Hematopoietic multipotent progenitor cell treated with erythropoietin and hydrocortisone succinate and interleukin-3 and kit ligand, for 6 days (in vitro differentiated cells): ENCODE measurements at places on chromosomes 5 and 9.

DNA sequence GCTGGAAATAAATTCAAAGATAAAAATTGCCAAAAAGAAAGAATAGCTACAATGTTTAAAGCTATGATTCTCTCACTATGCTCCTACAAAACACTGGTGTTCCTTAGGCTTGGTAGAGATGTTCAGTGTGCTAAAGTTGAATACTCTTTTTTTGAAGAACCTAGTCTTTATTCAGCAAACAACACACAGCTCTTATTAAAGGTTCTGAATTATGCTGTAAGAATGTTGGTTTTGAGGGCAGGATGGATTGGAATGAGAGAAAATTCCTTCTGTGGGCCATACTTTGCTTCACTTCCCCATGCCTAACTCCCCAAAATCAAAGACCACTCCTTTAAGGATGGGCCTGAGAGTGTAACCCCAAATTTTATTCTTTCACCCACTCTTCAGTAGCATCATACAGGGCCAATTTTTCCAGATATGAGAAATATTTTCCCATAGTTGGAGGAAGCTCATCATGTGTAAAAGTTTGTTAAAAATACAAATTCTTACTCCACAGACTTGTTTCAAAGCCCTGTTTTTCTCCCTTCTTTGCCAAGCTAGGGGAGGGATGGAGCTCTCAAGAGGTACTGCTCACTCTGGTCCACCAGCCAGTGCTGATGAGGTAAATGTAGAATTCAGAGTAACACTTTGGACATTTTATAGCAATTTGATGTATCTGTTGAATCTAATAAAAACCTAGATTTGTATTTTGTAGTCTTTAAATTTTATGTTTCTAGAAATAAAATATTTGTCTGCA, 99.3 kb downstream of the GDNF start:
- DNase-seq = no peak

DNA sequence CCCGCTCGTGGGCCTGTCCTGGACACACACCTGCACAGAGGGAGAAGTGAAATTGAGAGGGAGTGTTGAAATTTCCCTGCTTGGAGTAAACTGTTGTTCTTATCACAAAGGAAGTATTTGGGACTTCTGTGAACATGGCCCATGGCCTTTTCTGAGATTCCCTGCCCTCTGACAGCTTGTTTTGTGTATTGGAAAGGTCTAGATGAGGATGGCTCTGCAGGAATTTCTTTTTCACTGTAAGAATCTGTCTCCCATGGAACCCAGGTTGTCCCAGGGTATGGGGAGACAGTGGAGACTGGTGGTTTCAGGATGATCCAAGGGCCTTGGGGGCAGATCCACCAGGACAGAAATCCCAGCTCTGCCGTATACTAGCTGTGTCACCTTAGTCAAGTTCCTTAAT, 121.8 kb downstream of the ARHGAP26 start:
- no peak for DNase-seq

- no peak for DNase-seq
Observed at GRCh38 chr9:104831681-104832080, 67.8 kb downstream of the NIPSNAP3B start.

- DNase-seq = no peak
Observed at GRCh38 chr9:124500796-124501611, 6.2 kb downstream of the NR5A1 start.

DNA sequence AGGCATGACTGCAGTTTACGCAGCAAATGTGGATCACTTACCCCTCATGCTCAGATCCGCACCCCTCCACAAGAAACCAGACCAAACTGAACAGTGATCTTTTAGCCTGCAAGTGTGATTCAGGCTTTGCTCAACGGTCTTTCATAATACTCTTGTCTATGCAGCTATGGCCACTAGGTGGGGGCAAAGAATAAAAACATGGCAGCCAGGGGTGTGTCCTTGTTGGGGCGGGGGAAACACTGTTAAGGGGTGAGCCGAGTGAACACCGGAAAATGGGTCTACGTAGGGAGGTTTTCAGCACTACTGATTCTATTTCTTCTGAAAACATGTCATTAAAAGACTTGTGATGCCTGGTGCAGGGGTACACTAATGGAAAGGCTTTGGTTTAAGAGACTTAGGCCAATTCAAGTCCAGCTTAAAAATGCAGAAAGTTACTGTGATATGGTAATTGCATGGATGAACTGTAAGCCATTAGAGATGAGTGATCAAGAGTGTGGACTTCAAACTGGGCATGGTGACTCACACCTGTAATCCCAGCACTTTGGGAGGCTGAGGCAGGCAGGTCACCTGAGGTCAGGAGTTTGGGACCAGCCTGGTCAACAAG, 49.9 kb upstream of the GPR151 start:
- peak; percentile 81 for DNase-seq

DNA sequence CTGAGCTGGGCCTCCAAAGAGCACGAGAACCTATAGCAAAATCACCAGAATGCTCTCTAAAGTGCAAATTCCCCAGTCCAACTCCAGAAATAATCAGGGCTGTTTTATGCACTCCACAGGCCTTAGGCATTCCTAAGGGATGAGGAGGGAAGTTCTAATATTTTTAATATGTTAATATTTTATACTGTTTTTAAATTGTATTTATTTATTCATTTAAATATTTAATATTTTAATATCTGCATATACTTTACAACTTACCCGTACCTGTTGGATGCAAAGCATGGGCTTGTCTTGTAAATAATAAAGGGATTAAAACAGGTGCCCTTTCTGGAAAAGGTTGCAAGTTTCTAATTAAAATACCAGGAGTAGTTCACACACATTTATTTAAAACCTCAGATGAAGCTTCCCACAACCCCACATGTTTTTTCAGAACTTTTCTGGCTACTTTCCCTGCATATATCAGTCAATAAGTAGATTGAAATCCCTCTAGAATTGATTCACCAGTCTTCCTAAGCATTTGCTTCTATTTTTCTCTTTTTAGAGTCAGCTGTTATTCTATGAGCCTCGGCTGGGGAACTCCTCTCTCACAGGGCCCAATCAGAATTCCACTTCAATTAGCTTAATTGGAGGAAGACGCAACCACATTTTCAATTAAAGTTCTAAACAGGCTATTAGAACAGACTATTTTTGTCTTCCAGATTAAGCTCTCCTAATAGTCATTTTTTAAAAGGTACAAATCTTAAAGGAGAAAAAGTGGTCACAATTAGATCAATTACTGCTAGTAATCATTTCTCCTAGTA, 140.8 kb downstream of the CDH6 start:
- DNase-seq = no peak

GRCh38 chr5:160237571-160238093, 8.3 kb downstream of the FABP6 start:
- DNase-seq = no peak

GRCh38 chr9:86434039-86434726, 80.0 kb upstream of the TUT7 start:
- DNase-seq = peak; percentile 73

DNA sequence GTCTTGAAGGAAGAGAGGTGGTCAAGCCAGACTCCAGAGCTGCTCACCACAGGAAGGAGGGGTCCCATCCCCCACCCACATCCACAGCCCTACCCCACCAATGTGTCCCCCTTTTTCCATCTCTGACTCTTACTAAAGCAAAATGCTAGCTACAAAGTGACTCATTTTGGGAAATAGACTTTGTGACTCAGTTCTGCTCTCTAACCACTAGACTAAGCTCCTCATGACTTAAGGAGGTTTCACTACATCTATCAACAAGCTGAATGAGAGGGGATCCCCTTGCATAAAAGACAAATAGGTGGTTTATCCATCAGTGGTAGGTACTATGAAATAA, 35.1 kb upstream of the ADRB2 start:
- no peak for DNase-seq

DNA sequence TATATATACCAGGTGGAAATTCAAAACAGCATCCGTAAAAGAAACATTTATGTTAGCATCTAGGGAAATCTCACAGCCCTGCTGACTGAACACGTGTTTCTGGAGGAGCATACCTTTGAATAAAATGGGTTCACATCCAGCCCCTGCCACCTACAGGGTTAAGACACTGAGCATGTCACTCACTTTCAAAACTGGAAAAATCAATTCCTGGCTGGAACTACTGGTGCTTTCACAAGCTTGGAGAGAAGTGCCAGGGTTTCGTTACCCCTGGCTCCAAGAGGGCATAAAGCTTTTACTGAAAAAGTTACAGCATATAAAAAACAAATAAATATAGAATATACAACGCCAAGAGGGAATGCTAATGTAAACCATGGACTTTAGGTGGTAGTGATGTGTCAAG, 48.0 kb downstream of the SERINC5 start:
- no peak for DNase-seq

DNA sequence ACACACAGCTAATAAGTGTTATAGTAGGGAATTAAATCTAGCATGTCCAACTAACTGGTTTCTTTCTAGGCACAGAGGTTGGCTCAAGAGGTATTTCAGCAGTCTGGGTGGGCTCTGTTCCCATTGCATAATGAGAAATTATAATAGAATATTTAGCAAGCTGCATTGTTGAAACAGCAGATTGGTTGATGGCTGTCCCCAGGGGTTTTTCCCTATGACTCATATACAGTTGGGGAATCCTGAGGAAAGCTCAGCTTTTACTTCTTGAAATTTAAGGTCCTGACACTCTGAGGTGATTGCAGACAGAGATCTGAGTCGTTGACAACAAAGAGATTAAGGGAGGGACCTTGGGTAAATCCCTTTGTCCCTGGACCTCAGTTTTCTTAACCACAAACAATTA, 38.3 kb upstream of the TNFSF8 start:
- no peak for DNase-seq

DNA sequence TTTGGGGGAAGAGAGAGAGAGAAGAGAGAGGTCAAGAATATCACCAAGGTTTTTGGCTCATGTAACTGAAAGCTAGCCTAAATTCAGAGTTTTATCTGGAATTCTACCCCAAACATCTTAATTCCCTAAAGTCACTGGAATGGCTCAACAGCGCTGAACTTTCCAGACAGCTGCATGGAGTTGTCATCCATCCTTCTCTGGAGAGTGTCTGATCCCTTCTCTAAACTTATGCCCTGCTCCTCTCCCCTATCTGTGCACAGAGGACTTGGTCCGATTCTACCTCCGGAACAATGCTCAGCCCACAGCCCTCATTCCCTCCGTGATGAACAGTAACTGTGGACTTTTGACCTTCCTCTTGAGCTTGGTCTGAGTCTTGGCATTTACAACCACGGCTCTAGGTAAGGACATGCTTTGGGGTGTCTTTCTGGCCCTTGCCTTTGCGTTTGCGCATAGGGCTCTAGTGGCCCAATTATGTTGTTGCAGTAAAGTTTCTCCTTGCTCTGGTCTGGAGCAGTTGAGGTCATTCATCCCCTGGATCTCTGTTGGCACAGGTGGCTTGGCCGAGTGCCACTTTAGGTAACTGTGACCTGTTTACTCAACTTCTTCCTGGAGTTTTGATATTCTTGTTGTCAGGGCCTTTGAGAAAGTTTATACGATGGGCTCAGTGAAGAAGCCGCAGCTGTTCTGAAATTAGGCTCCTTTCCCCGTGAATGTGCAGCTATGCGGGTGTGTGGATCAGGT, 18.3 kb upstream of the CD180 start:
- DNase-seq = no peak

GRCh38 chr9:8365466-8366160, 566.0 kb upstream of the DMAC1 start:
- no peak for DNase-seq

DNA sequence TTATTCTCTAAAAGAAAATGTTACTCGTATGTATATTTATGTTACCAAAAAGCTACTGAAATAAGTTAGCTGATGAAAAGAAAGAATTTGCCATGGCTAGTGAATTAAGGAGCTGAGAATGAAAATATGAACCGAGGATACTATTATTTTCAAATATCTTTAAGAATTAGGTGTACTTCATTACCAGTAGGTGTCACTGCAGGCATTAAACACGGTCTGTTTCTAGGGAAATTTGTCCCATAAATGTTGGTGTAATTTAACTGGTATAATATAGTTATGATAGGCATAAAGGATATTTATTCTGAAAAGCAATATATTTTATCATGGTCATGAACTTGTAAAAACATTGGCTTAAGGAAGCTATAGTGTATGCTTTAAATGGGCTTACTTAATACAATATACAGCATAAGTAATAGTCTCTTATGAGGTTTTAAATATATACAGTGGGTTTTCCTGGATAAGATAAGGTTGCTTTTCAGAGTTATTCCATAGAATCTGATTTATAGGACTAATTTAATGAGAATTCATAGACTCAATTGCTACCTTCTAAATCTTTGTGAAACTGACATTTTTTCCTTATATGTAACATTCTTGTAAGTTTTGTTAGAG, 72.4 kb upstream of the MPDZ start:
- DNase-seq = peak; percentile 65

DNA sequence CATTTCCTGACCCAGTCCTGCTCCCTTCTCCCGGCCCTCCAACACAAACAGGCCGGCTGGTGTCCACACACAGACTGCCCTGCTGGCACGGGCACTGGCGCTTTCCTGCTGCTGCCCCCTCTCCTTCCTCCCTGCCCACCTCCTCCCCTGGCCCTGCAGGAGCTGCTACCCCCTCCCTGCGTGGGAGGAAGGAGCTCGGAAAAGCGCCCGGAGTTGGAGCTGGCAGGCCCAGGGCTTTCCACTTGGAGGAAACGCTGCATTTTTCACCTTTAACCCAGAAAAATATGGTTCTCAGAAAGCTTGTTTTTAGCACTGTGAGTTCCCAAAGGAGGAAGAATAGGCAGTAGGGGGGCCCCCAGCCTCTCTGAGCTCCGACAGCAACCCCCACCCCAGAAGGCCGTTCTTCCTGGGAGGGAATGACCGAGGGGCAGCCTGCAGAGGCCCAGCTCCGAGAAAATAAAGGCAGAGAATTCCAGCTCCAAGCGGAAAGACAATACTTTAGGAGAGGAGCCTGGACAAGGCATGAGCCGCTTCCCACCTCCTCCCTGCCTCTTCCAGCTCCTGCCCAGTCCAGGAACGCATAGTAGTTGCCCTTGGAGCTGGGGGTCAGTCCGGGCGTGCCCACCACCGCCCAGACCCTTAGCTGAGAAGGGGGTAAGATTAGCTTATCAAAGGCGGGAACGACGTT, 88.9 kb downstream of the LIFR start:
- DNase-seq = no peak

GRCh38 chr5:132283423-132284043, 10.7 kb upstream of the SLC22A4 start:
- DNase-seq = peak; percentile 78

DNA sequence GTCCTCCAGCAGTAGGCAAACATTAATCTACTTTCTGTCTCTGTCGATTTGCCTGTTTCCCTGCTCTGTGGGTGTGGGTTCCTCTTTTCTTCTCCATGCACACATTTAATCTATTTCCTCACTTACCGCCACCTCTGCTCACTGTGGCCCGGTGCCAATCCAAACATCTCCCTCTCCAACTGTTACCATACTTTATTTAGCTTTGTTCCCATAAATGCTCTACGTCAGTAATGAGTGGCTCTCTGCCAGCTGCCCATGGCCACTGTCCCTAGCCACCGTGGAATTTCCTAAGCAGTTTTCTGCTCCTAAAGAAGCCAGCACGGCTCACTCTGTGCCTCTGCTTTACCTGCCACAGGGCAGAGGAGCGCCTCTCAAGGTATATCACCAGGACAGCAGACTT, 19.5 kb upstream of the GOLPH3 start:
- peak; percentile 83 for DNase-seq
